Keratinocyte (primary cell): ENCODE measurements at places on chromosomes 5 and 9.

- no peak for DNase-seq
Measured at GRCh38 chr9:112819635-112820496, 69.3 kb downstream of the SNX30 start.

- no peak for DNase-seq
Measured at GRCh38 chr5:133431326-133431865, 180.9 kb downstream of the FSTL4 start.

GRCh38 chr5:134568761-134569695 lies 43.6 kb downstream of the JADE2 start:
- no peak for DNase-seq

DNA sequence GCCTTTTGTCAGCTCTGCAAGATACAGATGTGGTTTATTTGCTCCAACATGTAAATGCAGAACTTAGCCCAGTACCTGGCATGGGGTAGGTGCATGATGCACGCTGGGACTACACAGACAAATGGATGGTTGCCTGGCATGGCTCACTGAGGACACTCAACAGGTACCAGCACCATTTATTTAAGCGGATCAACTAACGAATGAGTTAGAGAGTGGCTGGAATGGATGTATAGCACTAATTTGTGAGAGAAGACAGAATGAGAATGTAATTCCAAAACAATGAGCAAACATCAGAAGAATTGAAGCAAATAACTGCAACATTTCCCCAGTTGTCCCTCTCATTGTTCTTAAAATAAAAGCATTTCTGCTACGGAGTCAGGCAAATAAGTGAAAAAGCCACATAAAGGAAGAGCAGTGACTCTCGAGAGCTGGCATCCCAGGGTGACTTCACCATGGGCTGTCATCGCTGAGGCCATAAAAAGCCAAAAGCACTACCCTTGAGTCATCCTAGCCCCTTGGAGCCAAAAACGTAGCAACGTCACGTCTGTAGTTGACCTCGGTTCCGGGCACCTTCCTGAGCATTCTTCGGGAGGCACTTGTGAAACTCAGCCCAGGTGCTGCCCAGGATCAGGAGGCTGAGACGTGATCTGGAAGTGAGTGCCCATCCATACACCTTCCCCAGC lies 290.3 kb downstream of the NSG2 start:
- DNase-seq = no peak

- DNase-seq = no peak
Measured at GRCh38 chr5:61330845-61331406, 1.1 kb upstream of the ZSWIM6 start.
